ENCODE measurements at places on chromosomes 7 and 10.

- no peak for DNase-seq
These were observed 529.6 kb downstream of the DNAJB6 start for GRCh38 chr7:157866336-157866924.

DNA sequence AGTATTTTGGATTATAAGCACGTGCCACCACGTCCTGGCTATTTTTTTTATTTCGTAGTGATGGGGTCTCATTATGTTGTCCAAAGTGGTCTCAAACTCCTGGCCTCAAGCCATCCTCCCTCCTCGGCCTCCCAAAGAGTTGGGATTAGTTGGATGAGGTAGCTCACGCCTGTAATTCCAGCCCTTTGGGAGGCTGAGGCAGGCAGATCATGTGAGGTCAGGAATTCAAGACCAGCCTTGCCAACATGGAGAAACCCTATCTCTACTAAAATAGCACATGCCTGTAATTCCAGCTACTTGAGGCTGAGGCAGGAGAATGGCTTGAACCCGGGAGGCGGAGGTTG is 21.8 kb upstream of the YWHAG start:
- DNase-seq = no peak

GRCh38 chr7:20509892-20510572 is 105.4 kb upstream of the ABCB5 start:
- DNase-seq = no peak

GRCh38 chr10:84179059-84179710 is 5.6 kb downstream of the GPR15LG start:
- DNase-seq = no peak

DNA sequence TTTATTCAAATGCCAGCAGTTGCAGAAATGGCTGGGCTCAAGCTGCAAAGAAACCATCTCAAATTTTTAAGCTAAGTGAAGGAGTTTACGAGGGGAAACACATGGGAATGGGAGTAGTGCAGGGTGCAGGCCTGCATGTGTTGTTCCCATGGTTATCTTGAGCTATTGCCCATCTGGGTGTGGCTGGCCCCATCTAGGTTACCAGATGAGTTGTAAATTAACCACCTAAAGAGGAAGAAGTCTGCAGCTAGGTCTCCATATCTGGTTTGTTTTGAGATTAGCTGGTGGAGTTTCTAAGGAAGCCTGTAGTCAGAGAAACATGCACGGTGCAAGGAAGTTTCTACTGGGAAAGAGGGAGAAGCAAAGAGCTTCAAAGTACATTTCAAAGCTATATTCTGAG is 23.3 kb upstream of the STEAP2 start:
- DNase-seq = no peak

Measured in inflammatory macrophage treated with lipopolysaccharide for 4 hours (primary cell).